ENCODE measurements at places on chromosomes 1 and 21.
A peak's percentile ranks its signal among the peaks of the same experiment; 100 is the strongest.

DNA sequence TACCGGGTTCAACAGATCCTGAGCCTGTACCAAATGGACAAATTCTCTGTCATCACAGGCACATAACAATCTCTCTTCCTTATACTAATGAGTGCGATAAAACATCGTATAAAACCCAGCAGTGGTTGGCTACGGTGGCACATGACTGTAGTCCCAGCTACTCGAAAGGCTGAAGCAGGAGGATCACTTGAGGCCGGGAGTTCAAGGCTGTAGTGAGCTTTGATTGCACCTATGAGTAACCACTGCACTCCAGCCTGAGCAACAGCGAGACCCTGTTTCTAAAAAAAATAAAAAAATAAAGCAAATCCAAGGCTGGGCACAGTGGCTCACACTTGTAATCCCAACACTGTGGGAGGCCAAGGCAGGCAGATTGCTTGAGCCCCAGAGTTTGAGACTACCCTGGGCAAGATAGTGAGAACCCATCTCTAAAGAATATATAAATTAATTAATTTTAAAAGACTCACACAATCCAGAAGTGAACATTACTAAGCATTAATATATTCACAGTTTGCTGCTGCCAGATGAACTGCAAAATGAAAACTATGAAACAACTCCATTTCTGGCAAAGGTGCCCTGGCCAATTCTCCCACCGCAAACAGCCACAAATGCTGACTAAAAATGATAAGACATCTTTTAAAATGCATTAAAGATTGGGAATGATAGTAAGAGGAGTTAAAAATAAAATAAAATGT lies 13.1 kb downstream of the ZBTB17 start:
- no peak for DNase-seq

DNA sequence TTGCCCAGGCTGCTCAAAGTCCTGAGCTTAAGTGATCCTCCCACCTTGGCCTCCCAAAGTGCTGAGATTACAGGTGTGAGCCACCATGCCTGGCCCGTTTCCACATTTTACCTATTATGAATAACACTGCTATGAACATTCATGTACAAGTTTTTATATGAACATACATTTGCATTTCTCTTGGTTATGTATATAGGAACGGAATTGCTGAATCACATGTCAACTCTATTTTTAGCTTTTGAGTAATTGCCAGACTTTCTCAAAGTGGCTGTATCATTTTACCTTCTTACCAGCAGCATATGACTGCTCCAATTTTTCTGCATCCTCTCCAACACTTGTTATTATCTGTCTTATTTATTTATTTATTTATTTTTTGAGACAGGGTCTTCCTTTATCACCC lies 2.7 kb downstream of the SPATA21 start:
- DNase-seq = no peak

DNA sequence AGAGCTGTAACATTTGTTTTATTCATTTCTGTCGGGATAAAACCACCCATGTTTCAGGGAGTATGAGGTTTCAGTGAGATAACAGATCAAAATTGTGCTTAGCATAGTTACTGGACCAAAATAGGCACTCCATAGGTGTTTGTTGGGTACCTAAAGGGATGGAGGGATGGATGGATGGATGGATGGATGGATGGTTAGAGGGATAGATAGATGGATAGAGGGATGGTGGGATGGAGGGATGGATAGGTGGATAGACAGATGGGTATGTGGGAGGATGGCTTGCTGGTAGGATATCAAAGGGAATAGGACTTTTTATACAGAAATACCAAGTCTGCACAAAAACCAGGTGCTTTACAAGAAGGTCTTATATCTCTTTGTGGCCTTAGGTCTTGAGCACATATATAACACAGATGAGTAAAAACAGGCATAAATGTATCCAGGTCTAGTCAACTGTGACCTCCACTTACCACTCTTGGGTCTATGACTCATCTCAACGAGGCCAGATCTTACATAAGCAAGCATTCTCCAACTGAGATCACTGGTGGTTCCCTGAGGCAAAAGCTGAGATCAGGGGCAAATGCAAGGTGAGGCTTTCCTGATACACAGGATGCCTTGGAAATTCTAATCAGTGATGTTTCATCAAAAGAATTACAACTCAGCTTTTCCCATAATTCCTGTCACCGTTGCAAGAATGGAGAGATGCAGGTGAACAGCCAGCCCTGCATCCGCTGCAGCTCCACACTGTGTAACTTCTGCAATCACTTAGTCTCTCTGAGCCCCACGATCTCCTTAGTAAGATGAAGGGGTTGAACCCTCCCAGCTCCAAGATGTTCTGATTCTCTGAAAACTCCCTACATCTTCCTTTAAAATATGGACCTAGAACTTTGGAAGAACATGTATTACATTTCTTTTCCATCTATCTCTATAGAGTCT lies 32.0 kb downstream of the PTAFR start:
- DNase-seq = no peak

DNA sequence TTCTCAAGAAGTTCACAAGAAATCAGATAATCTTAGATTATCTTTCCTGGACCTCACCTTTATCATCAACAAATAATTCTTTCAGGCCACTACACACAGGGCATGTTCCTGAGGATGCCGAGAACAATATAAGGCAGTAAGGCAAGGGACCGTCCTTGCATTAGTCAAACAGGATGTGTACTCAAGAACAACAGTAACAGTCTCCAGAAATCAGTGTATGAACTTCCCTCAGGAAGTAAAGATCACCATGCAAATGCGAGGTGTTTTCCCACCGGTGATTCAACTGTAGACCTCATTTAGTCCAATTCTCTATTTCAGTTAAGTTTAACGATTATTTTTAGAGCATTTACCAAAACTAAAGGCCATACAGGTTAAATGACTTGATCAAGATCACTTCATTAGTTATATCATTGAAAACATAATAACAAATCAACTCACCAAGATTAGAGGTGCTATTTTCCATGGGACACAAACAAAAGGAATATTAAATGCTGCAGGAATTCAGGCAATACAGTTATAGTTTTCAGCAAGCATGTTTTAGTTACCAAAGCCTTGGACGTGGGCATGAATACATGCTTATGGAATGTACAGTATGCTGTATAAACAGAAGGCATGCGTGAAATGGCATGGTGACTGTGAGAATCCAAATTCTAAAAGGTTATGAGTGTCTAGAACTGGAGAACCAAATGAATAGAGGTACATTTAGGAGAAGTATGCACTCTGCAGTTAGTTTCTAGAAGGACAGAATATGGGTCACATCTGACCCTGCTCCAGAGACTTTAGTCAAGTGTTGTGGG lies 145.2 kb downstream of the TNR start:
- DNase-seq = no peak

- no peak for DNase-seq
Observed at GRCh38 chr1:77370161-77370560, 88.3 kb downstream of the AK5 start.

- DNase-seq = peak; percentile 66
Observed at GRCh38 chr1:56584910-56585528, 5.7 kb upstream of the PLPP3 start.

DNA sequence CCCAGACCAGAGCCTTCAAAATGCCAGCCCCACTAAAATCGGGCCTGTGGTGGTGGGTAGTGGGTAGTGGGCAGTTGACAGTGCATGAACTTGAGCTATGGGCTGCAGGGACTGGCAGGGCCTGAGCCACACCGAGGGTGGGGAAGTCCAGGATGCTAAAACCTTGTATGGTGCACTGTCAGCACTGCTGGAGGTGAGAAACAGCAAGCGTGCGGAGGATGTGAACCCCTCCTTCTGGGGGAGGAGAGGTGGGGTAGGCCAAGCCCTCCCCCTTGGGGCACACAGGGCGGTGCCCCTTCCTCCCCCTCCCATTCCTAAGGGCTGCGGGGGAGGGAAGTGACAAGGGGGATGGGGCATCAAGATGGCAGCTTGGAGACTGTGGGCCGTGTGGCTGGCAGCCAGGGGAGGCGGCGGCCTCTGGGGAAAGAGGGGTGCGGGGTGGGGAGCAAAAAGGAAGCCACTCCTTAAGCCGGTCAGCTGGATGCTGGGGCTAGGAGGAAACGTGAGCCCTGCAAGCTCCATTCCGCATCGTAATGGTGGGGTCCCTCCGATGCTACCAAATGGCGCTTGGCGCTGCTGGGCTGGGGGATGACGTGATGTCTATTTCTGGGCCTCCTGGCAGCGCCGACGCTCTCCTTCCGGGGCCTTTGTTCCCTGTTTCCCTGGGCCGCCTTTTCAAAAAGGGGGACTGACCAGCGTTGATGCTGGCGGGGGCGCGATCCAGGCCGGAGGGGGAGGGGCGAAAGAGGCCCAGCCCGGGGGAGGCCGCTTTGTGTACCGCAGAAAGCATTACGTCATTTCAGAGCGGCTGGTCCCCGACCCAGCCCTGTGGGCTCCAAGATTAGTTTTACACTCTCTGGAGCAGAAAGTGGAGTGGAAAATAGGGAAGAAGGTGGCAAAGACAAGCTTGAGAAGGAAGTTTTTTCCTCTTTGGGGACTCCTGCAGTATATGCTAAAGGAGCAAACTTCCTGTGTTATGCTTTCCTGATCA lies 809 bp downstream of the SYT11 start:
- DNase-seq = peak; percentile 96

DNA sequence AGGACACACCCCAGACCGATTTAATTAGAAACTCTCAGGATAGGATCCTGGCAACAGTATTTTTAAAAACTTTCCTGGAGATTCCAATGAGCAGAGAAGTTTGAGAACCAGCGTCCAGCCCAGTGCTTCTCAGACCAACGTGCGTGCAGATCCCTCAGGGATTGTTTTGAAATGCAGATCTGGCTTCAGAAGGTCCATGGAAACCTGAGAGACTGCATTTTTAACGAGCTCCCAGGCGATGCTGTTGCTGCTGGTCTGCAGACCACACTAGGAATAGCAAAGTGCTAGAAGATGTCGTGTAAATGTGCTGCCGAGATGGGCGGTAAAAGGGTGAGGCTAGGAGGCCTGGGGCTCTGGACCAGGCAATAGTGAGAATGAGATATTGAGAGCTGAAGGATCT lies 18.4 kb upstream of the CASQ1 start:
- DNase-seq = no peak

DNA sequence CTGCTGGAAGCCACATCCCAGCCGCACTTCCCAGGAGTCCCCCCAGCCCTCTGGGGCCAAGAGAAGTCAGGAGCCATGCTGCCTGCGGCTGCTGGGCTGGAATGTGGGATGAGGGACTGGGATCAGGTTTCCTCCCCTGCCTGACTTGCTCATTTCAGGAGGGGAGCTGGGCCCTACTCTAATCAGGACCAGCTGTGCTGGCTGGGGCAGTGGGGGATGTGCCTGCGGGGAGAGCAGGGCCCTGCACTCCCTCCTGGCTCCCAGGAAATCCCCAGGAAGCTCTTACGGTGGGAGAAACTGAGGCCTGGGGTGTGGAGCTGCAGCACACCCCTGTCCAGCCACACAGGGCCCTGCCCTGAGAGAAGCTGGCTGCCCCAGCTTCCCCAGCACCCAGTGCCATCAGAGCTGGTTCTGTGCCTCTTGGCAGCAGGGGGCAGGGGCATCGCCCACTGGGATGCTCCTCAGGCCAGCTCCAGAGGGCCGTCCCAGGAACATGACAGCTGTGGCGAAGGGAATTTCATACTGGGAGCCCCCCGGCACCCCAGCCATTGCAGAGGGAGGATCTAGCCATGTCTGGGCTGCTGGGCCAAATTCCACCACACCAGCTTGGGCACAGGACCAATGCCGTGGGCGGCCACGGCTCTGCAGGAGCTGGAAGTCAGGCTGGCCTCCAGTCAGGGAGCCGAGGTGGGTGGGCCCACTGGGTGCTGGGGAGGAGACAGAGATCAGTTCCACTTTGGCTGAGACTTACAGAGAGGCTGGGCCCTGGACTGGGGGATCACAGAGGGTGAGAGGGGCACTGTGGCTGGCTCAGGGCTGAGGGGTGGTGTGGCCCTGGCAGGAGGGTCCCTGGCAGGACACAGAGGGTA lies 21.3 kb upstream of the PRSS38 start:
- DNase-seq = peak; percentile 12

GRCh38 chr1:53781654-53782053 lies 42.7 kb upstream of the GLIS1 start:
- DNase-seq = no peak

- DNase-seq = no peak
Observed at GRCh38 chr1:59316497-59317128, 19.7 kb downstream of the FGGY start.

DNA sequence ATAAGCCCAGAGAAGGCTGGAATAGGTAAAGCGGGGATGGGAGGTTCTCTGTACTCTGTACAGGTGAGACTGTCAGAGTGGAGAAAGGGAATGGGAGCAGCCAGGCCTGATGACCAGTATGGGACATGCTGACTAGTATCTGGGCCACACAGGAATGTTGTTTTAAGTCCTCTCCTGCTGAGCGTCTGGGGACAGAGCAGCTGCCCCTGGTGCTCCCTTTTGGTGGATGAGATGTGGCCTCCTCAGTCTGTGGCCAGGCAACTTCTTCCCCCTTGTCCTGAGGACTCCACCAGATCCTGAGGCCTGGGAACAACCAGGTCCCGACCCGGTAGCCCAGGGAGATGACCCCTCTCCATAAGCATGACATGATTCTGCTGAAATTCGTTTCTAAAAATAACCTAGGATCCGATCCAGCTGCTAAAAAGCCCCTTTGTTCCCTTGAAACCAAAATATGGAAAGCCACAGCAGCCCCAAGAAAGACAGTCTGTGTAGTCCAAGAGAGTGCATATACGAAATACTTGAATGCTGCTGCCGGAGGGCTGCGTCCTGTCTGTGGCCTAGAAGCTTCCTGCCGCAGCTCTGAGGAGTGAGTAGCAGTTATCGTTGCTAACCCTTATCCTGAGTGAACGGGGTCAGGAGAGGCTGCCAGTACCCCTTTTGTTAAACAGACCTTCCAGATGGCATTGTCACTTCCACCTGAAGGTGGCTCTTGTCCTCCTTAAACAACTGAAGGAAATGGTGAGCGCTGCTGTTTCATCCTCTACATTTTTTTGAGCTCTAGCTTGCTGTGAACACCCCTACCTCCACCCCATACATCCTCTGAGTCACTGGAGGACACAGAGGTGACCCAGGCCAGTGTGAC lies 47.1 kb downstream of the ATP2B4 start:
- DNase-seq = no peak

DNA sequence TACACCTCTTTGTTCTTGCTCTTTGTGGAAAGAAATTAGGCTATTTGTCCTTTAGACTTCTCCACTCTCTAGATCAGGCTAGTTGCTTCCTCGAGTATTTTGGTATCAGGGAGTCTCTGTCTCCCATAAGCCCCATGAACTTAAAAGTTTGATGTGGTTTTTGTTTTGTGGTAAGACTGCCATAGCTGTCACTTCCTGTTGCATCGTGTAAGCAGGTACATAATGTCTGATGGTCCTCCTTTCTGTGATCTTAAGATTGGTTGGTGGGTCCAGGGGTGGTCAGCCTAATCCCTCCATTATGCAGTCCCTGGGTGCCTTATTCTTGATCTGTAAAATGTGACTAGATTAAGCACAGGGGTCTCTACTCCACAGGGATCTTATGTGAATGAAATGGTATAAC lies 23.1 kb downstream of the CD53 start:
- no peak for DNase-seq

GRCh38 chr1:187844313-187844712 lies 1015.6 kb downstream of the PLA2G4A start:
- DNase-seq = no peak

Measured in NCI-H1694 treated with DMSO at 0.1 percent for 48 hours (cell line).